Hippocampal formation (tissue), 2 donors: ENCODE measurements at places on chromosomes 7 and 10.

GRCh38 chr7:157012113-157012547 is 1.7 kb upstream of the MNX1 start:
- no peak for DNase-seq

DNA sequence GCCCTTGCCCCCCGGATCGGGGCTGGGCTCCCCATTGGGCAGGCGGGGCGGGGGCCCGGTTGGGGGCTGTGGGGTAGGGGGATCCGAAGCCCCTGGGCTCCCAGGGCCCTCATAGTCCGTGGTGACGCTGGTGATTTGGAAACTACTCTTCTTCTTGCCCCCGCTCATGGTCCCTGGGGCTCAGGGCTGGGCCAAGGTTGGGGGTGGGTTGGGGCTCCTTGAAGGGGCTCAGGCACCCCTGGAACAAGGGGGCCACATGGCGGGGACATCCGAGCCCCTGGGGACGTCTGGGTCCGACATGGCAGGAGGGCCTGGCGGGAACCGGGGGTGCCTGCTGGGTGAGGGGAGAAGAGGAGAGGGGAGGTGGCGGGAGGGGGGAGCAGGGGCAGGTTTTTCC is 1.1 kb downstream of the TSC22D4 start:
- no peak for DNase-seq

GRCh38 chr10:50490241-50490640 is 133.5 kb downstream of the SGMS1 start:
- DNase-seq, result no peak

DNA sequence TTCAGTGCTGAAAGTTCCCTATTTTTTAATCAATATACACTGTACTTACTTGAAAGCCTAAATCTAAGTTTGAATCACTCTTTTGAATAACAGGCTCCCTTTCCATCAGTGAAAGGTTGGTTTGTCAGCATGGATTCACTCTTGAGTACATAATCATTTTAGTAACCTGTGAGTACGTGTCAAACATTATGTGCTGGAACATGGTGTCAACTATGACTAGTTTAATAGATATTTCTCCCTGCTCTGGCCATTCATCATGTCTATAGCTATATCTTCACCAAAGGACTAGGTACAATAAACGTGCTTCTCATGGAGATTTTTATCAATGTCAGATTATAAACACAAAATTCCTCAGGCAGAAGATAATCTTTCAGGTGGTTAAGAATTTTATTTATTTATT is 61.7 kb upstream of the MDFIC start:
- DNase-seq, result no peak

DNA sequence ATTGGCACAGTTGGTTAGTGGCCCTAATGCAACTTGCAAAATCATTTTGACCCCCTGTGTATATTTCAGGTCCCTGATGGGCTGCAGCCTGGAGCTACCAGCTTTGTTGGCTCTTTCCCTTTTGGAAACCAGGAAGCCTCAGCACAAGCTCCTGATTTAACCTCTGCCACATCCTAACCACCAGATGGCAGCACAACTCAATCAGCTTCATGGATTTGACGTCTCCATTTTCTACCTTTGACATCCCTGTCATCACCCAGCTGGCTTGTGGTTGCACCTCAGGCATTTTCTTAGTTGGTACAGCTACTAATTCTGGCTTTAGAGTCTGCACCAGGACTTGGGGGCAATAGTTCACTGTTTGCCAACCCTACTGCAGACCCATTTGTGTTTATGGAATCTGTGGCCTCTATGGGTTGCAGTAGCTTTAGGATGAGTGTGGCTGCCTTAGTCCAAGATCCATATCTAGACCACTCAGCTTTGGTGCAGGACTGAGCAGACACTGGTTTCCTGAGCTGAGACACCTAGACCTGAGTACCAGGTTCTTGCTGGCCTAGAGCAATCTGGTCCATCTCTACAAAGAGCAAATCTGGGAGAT is 456.2 kb downstream of the REEP3 start:
- DNase-seq, result peak; percentile 4

DNA sequence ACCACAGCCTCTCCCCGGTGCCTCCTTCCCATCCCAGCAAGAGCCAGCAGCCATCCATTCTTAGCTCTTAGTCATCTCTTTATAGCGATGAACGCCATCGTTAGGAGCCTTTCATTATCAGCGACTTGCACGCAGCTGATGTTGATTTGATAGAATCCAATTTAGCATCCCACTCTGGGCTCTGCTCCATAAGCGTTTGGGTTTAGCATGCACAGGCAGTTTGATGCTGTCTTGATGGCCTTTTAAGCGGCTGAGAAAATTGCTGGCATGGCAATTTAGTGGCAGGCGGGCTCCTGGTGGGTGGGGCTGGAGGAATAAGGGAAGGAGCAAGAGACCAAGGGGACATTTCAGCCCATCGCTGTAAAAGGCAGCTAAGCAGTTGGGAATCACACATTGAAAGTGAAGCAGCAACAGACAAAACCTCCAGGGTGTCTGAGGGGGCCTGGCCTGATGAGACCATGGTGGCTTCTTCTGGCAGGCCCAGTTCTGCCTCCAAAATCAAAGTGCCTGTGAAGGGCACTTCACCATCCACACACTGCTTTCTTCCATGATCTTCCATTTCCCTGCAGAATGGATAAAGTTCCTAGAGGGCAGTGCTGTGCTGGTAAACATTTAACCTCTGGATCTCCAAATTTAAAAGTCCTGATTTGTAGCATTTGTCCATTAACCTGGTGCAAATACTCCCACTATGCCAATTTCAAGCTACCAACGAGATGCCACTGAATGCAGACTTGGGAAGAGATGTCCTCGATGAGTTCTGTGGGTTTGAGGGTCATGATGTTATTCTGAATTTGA is 107.8 kb upstream of the PLXNA4 start:
- DNase-seq, result no peak

DNA sequence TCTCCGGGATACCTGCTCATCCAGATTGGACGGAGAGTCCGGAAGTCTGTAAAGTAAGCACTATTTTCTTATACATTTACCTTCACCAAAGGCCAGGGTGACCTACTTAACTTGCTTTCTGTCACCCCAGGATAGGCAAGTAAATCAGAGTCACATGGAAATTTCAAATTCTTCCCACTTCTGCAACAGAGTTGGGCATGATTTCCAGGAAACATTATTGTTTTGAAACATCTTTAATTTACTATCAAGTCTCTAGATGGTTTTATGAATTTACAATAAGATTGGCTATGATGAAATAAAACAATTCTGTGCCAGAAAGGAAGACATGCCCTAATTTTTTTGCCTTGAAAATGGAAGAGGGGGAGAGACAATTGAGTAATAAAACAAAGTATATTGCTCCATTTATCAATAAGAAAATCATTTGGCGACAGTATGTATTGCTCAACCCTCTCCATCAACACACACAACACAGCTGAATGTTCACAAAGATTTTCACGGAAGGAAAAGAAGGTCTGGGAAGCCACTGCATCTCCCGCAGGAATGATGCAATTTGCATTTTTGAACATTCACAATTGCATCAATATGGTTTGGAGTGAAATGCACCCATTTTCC is 702.8 kb downstream of the PARD3 start:
- no peak for DNase-seq

- DNase-seq, result no peak
Measured at GRCh38 chr7:99975782-99976521, at the start of gene AZGP1. Gene AZGP1, minus strand, starts transcription at chr7:99976031. Its CDS starts 11 bp downstream, at chr7:99976020.

DNA sequence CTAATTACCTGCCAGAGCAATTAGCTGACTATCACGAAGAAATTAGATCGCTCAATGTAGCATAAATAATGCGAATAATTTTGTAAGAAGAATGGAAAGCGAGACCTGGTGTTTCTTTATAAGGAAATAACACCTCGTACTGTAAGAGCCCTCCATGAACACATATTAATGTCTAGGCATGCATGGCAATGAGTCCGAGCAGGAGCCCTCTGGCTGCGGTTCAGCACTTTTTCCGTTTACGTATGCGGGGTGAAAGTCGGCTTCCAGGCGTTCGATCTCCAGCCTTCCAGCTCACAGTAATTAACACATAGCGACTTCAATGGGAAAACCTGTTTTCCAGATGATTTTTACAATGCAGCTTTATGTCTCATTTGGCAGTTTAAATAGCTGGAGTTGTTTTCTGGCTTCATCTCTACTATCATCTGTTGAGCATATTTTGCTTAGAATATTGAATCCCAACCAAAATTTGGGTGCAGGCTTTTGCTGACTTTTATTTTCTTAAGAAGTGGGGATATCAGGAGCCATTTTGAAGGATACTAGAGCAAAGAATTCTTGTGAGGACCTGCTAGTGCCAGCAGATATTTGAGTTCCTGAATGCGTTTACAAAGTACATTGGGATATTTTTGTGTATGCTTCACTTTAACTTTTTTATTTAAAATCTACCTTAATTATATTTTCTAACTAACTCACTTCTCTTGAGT is 7.2 kb upstream of the SP8 start:
- DNase-seq, result no peak

GRCh38 chr7:30846378-30846777 is 65.3 kb upstream of the AQP1 start:
- DNase-seq, result no peak

DNA sequence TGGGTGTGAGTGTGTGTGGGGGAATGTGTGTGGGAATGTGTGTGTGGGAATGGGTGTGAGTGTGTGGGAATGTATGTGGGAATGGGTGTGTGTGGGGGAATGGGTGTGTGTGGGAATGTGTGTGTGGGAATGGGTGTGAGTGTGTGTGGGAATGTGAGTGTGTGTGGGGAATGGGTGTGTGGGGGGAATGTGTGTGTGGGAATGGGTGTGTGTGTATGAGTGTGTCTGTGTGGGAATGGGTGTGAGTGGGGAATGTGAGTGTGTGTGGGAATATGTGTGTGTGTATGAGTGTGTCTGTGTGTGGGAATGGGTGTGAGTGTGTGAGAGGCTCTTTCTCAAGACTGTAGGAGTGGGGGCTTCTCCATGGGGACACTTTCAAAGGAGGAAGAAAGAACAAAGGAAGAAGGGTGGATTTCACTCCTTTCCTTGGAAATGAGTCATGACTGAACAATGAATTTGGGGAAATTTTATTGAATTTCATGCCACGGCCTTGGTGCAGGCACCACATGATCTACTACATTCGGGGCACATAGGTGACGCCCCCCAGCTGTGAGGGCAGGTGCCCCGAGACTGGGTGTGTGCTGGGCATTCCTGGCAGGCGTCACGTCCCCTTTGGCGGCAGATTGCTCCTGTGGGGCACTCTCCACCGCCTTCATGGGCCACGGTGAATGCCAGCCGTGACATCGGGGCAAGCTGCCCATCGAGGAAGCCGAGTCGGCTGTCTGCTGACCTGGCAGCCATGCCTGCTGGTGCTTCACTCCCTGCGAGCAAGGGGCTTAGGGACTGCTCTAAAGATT is 88.8 kb upstream of the INSIG1 start:
- no peak for DNase-seq

DNA sequence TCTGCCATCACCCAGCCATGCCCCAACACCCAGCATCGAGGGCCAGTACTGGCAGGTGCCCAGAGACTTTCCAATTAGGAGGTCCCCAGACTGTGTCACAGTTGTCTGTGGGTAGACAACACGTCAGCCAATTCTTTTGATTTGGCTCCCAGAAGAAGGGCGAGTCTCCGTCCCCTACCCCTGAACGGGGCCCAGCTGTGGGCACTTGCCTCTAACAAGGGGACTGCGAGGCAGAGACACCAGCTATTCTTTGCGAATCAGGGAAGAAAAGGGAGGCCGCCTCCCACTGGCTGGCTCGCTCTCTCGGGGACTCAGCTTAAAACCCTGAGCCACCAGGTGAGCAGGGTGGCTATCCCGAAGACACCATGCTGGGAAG is 167.3 kb downstream of the USP6NL start:
- DNase-seq, result no peak
